A172 (cell line): ENCODE measurements at places on chromosomes 1 and 21.

DNA sequence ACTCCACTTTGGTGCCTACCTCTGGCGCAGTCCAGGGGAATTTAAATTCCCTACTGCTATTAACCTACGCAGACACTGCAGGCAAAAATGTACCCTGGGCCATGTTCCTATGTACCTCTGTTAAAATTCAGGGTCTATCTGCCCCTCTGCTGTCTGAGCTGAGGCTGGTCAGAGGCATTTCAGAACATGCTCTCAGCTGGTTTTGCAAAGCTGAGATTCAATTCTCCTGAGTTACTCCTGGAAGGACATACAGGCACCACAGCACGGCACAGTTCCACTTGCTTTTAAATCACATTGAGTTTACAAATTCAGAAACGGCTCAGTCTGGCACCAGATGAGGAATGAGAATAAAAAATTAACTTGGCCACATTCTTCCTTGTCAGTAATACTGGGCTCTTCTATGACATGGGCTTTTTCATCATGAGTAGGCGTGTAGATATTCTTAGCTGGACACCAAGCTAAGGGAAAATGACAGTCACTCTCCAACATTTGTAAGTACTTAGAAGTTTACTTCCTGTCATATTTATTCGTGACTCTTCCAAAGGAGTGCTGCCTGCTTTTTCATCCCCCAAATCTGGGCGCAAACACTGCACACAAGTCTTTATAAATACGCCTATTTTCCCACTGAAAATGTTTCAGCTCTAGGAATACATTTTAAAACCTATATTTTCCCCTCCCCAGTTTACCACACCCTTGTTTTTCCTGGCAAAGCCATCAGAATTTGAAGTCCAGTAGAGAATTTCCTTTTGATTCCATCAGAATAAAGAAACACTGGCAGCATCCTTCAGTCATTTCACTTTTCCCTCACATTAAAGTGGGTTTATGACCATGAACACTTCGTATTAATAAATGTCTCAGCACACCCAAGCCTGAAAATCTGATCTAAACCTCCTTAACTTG, 1.9 kb downstream of the C1orf198 start:
- no peak for DNase-seq

DNA sequence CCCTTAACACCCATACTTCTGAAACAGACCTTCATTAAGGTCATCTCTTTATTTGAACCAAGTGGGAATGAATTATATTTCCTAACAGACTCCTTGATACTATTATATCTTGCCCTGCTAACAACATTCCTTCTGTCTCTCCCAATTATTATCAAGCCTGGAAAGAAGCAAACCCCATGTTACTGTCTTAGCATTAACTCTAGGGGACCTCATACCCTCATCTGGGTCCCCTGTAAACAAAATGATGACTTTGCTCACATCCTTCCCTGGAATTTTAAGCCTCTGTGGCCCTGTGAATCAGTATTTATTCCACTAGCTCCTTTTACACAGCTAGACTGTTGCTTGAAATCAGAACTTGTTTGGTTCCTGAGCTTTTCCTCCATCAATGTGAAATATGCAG, 38.3 kb upstream of the BCL10 start:
- DNase-seq: no peak

- DNase-seq: peak; percentile 22
Observed at GRCh38 chr1:54409156-54410142, 3.3 kb upstream of the SSBP3 start.

- peak; percentile 73 for DNase-seq
Observed at GRCh38 chr1:209823143-209824041, 4.4 kb upstream of the UTP25 start.
